Stomach (tissue), 19 donors: ENCODE measurements at places on chromosomes 7 and 10. TPM values are rescaled to one million over a fixed set of nuclear protein-coding genes. Genes with fewer than 3 reads are reported as not detected.

- no peak overlapping the region for H3K4me3 ChIP-seq
- no peaks in the 10 kb centered on the region for H3K36me3 ChIP-seq
- no peaks in the 10 kb centered on the region for H3K27me3 ChIP-seq
- DNase-seq: peak; percentile 65
- no peaks in the 10 kb centered on the region for H3K4me1 ChIP-seq
These were observed 101.6 kb downstream of the NPSR1 start for GRCh38 chr7:34759477-34760125.

DNA sequence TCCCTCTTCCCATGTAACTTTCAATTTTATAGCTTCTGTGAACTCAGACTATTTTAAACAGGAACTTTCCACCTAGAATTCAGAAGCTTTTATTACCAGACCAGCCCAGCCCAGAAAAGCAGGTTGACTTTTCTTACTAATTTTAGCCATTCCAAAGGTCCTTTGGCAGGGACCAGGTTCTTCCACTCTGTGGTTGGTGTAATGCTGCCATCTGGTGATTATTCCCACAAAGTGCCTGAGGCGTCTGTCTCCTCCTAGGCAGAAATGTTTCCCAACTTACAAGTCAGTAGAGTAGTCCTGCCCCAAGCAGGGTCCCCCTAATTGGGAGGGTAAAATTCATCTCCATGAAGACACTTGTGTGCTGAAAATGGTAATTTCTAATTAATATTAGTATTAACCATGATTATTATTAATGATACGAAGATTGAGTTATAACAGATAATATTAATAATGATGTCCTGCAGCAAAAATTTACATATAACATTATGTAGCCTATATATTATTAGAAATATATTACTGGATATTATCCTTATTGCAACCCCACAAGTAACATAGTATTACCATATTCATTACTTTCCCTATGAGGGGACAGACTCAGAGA, 53.0 kb upstream of the PPP1R17 start:
- DNase-seq: peak; percentile 87
- no peaks in the 10 kb centered on the region for H3K4me1 ChIP-seq
- no peaks in the 10 kb centered on the region for H3K27me3 ChIP-seq
- H3K4me3 ChIP-seq: no peak overlapping the region
- no peak overlapping the region for H3K27ac ChIP-seq
- H3K36me3 ChIP-seq: no peaks in the 10 kb centered on the region

BUB3 gene
- total RNA-seq: 117 TPM

VIPR2 gene
- 1.2 TPM for total RNA-seq

DNA sequence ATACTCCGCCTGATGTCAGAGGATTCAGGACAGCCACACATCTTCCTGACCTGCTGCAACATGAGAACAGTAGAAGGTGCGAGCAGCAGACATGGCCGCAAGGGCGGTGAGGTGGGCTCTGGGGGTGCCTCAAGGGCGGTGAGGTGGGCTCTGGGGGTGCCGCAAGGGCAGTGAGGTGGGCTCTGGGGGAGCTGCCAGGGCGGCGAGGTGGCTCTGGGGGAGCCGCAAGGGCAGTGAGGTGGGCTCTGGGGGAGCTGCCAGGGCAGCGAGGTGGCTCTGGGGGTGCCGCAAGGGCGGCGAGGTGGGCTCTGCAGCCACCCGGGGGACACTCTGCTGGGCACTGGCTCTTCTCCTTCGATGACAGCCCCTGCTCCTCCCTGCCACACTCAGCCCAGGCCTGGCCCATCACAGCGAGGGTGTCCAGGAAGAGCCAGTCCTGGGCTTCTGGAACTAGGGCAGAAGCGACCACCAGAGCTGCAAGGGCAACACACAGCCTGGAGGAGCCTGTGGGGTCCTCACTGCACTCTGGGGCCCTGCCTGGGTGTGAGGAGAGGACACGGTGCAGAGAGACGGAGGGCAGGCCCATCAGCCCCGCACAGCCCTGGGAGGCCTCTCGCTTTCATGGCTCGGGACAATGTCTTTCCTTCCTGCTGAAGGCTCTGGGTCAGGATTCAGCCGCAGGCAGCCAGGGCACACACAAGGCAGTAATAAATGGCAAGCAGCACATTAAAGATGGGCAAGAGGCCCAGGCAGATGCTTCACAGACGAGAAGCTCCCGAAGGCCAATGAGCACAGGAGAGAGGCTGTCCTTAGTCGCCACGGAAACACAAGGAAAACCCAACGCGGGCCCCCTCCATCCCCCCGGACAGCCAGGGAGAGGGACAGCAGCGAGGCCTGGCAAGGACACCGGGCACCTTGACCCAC, 42.5 kb downstream of the STK32C start:
- H3K4me3 ChIP-seq: no peak overlapping the region
- peak; percentile 73 for DNase-seq
- H3K4me1 ChIP-seq: peaks cover 17% of the 10 kb centered on the region
- H3K27ac ChIP-seq: no peak overlapping the region
- no peaks in the 10 kb centered on the region for H3K36me3 ChIP-seq

GHRHR gene
- not detected for total RNA-seq

ANKRD2 gene
- not detected for total RNA-seq

- no peaks in the 10 kb centered on the region for H3K36me3 ChIP-seq
- no peak overlapping the region for H3K4me3 ChIP-seq
- no peaks in the 10 kb centered on the region for H3K27me3 ChIP-seq
- H3K27ac ChIP-seq: no peak overlapping the region
- peaks cover 26% of the 10 kb centered on the region for H3K4me1 ChIP-seq
- no peak for DNase-seq
These were observed 2.9 kb upstream of the CDK14 start for GRCh38 chr7:90593205-90593604.

GRCh38 chr10:126170776-126171175, 217.5 kb downstream of the ADAM12 start:
- no peak overlapping the region for H3K27ac ChIP-seq
- DNase-seq: no peak
- no peaks in the 10 kb centered on the region for H3K27me3 ChIP-seq

- H3K36me3 ChIP-seq: no peaks in the 10 kb centered on the region
- H3K4me3 ChIP-seq: no peak overlapping the region
- no peaks in the 10 kb centered on the region for H3K27me3 ChIP-seq
- no peak for DNase-seq
- H3K27ac ChIP-seq: no peak overlapping the region
These were observed 294.4 kb upstream of the BMPER start for GRCh38 chr7:33610918-33611317.

DNA sequence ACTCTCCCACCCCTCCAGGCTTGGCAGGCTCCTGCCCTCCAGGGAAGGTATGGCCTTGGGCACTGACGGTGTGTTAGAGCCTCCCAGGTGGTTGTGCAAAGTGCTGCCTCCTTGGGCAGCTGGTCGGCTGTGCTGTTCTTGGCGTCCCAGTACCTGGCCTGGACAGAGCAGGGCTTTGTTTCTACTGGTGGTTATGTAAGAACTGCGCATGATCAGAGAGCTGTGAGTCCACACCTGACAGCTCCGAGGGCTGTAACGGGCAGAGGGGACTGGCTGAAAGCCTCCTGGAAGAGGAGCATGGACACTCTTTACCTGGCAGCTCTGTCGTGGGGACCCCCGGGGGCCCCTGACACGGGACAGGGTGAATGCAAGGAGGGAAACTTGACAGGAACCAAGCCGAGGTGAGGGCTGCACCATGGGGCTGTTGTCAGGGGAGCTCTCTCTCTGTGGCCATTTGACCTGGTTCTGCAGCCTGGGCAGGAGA, 3.1 kb upstream of the SFRP5 start:
- peaks cover 13% of the 10 kb centered on the region for H3K27me3 ChIP-seq
- no peak for DNase-seq
- H3K4me1 ChIP-seq: peaks cover 17% of the 10 kb centered on the region
- no peak overlapping the region for H3K4me3 ChIP-seq
- H3K27ac ChIP-seq: no peak overlapping the region
- no peaks in the 10 kb centered on the region for H3K36me3 ChIP-seq

DNA sequence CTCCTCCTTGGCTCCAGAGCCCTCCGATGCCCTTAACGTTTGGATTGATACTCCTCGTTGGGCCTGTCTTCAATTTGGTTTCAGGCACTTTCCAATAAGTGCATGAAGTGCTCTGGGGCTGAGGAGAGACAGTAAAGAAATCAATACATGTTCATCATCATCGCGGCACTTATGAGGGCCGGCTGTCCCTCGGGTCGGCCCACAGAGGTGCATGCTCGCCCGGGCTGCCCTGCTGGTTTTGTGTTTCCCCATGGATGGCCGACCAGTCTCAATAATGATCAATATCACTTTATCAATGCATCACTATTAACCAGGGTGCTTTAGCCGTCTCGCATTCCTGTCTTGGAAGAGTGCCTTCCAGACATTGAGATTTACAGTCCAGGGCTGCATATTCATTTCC, 154.2 kb downstream of the EBF3 start:
- H3K4me1 ChIP-seq: no peaks in the 10 kb centered on the region
- H3K4me3 ChIP-seq: no peak overlapping the region
- peaks cover 14% of the 10 kb centered on the region for H3K27me3 ChIP-seq
- H3K27ac ChIP-seq: no peak overlapping the region

DNA sequence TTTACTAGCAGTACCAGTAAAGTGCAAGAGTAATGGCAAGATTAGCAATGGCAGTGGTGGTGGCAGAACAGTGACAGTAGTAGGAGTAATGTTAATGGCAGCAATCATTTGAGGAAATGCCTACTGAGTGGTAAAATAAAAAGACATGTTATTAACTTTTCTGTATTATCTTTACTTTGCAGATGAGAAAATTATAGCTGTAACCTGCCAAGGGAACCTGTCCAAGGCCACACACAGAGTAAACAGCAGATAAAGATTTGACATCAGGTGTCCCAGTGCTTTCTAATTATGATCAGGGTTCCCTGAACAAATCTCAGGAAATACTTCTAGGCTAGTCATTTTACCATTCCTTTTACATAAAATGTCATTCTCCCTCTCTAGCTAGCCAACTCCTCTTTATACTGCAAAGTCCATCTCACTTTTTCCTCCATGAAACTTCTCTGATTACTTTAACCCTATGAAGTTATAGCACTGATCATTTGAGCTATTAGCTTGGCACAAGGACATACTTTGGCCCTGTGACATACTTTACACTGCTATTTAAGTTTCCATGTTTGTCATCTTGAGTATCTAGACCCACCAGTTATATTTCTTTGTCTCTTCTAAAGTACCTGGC, 219.1 kb downstream of the TAX1BP1 start:
- H3K4me3 ChIP-seq: no peak overlapping the region
- DNase-seq: no peak
- H3K36me3 ChIP-seq: no peaks in the 10 kb centered on the region
- H3K27ac ChIP-seq: no peak overlapping the region

- H3K4me1 ChIP-seq: no peaks in the 10 kb centered on the region
- no peaks in the 10 kb centered on the region for H3K27me3 ChIP-seq
- no peaks in the 10 kb centered on the region for H3K36me3 ChIP-seq
These were observed 55.6 kb downstream of the ITPRID1 start for GRCh38 chr7:31569528-31569927.
